ENCODE measurements at places on chromosomes 2 and 18.

GRCh38 chr18:68233018-68233417 lies 481.9 kb downstream of the TMX3 start:
- DNase-seq = no peak

GRCh38 chr2:26568076-26568890 lies 72.9 kb downstream of the CIB4 start:
- no peak for DNase-seq

GRCh38 chr18:79583984-79584401 lies 95.6 kb upstream of the CTDP1 start:
- DNase-seq = no peak

GRCh38 chr2:44948565-44949328 lies 7.2 kb downstream of the SIX3 start:
- DNase-seq = no peak

DNA sequence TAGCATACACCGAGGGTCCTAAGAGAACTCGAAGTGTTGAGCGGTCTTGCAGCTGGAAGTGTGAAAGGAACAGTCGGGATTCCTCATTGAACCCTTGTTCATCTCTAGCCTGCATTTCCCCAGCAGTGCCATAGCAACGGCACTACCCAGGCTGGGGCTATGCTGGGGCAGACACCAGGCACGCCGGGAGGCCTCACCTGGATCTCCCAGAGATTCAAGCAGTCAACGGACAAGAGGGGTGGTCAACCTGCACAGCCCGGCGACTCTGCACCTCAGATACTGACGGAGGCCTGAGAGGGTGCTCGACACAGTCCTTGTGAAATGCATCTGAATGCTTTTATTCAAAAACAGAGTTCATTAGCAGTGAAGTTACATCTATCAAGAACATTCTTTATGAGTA lies 604.2 kb downstream of the GALR1 start:
- DNase-seq = no peak

GRCh38 chr2:61911510-61911909 lies 6.0 kb downstream of the COMMD1 start:
- DNase-seq = peak; percentile 33

DNA sequence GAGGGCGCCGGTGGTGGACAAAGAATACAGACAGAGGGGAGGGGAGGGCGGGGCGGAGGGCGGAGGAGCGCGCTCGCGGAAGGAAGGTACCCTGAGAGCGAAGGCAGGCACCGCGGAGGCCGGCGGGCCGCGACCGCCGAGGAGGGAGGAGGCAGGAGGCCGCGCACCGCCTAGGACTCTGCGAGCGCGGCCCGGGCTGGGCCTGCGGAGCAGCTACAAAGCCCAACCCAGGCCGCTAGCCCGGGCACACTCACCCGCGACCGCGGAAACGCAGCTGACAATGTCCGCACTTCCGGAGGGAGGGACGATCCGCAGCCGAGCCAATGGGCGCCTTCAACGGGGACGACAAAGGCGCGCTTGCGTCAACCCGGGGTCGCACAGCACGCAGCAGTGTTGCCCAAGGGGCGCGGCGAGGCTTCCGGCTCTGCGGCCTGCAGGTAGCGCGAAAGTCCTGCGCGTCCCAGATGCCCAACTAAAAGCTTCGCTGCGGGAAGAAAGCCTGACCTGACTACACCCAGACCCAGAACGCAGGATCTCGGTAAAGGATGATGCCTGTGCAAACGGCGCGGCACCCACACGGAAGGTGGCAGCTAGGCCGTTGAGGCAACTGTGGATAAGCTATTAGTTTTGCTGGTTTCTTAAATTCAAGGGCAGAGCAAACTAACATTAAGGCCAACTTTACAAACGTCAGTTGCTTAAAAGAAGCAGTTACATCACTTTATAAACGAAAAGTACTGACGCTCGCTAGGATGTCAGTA lies at the start of gene C18orf32:
Gene C18orf32 (minus strand): TSS at position 282 of the 758 bp plus-strand sequence. CDS start 3,486 bp downstream, outside the sequence.
- peak; percentile 85 for DNase-seq

DNA sequence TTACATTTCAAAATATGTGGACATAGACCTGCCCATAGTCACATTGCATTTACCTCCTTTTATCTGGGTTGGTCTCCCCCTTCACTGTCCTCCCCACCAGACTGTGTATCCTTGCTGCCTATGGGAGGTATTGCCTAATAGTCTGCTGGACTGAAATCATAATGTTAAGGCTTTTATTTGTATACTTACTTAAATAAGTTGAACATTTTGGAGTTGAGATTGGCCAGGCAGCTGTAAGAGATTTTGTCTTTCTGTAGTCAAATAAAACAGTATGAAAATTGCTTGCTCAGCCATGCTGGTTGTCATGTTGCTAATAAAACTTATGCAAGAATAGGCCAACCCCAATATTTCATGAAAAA lies 280.9 kb downstream of the PTPRM start:
- no peak for DNase-seq

DNA sequence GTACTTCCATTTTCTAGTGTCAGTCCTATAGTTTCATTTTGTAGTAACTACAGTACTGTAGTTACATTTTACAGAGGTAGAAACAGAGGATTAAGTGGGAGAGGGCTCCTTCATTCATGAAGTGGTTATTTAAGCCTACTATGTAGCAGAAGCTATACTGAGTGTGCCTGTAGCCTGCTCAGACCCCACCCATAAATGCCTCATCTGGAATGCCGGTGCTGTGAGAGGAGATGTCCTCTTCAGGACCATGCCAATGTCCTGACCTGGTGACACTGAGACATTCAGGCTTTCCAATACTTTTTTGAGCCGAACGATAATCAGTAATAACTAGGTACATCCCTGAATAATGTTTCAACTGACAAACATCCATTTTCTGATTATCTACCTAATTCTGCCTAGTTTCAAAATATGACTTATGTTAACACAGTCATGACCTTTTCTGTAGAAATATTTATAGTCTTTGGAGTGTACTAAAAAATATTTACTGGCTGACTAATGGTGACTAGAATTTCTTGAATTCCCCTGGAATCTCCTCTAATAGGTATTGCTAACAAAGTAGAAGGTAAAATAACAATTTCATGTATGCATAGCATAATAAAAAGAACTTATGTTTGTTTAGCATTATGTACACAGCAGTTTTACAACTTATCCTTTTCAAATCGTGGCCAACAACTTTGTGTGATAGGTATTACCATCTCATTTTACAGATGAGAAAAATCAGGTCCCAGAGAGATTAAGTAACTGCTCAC lies 10.2 kb upstream of the ARHGAP28 start:
- DNase-seq = no peak

- DNase-seq = peak; percentile 39
These were observed 35.7 kb upstream of the TAF4B start for GRCh38 chr18:26190506-26190905.

- DNase-seq = no peak
These were observed 15.7 kb downstream of the STK39 start for GRCh38 chr2:168231609-168232241.

DNA sequence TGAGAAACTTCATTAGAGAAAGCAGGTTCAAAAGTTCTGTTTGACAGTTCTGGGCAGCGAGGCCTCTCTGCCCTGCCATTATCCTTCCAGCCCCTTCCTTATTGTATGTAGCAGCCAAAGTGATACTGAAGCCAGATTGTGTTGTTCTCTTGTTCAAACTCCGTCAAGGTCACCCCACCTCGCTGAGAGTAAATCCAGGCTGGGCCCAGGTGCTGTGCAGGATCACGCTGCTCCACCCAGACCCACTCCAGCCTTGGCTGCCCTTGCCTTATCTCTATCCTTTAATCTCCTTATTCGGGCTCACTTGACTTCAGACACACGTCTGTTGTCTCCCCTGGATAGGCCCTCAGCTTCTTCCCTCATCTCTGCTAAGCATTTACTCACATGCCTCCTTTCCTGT lies 196.1 kb downstream of the CPS1 start:
- DNase-seq = no peak

- DNase-seq = no peak
These were observed 129.5 kb downstream of the NDUFA10 start for GRCh38 chr2:239895669-239896068.

GRCh38 chr18:34031810-34032209 lies 192.9 kb downstream of the NOL4 start:
- no peak for DNase-seq

- no peak for DNase-seq
These were observed 408.4 kb downstream of the HRH4 start for GRCh38 chr18:24868760-24869237.

DNA sequence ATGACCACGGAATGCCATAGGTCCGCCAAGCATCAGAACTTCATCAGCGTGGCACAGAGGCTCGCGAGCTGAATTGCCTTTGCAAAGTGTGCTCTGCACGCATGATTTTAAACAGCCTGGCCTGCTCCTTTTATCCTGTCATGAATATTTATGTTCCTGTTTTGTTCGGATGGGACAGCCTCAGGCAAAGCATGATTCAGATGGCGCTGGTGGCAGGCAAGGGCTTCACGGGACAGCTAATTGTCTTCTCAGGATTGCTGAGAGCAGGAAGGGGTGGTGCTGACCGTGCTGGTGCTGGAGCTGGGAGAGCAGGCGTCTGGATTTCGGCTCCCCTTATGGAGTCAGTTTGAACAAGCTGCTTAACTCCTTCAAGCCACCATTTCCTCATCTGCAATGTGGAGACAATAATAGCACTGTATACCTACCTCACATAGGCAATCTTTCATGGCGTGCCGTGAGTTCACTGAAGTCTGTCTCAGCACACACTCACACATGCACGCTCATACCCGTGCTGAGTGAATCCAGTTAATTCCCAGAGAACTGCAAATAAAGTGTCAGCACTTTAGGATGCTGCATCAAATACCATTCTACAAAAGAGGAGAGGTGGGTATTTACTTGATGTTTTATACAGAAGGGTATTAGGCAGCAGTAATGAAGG lies 79.7 kb upstream of the APCDD1 start:
- DNase-seq = no peak

- no peak for DNase-seq
These were observed 82.8 kb downstream of the SMAD7 start for GRCh38 chr18:48867978-48868377.

GRCh38 chr2:238169048-238169707 lies 10.4 kb downstream of the ERFE start:
- DNase-seq = peak; percentile 56

DNA sequence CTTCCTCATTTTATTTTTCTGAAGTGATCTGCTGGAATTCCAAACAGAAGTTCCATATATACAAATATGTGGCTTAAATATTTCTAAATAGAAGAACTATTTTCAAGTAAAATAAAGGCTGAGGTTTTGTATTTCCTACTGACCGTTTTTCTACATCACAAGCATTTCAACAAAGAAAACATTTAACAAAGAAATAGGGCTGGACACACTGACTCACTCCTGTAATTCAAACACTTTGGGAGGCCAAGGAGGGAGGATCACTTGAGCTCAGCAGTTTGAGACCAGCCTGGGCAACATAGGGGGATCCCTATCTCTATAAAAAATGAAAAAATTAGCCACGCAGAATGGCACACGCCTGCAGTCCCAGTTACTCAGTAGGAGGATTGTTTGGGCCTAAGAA lies 44.6 kb downstream of the TANK start:
- no peak for DNase-seq

- no peak for DNase-seq
These were observed 58.4 kb downstream of the ZFP36L2 start for GRCh38 chr2:43168016-43168369.

GRCh38 chr2:19073522-19073921 lies 284.9 kb downstream of the OSR1 start:
- DNase-seq = peak; percentile 61

DNA sequence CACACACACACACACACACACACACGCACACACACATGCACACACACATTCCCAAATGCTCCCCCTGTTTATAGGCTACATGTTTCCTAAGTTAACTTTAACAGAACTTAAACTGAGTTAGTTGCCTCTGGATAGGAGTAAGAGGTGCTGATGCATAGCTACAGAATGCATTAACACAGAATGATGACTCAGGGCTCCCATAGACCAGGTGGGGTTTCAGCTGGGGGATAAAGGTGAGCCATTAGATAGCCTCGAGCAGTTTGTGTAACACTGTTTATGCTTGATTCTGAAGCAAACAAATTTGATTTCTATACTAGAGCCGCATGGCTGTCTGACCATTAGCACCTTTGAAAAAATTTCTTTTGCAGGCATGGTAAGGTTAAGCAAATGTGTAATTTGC lies 741.0 kb downstream of the PLCL1 start:
- no peak for DNase-seq

- no peak for DNase-seq
These were observed 6.0 kb downstream of the TTC31 start for GRCh38 chr2:74488643-74489481.

GRCh38 chr2:109476641-109477441 lies 136.9 kb downstream of the SEPTIN10 start:
- no peak for DNase-seq

DNA sequence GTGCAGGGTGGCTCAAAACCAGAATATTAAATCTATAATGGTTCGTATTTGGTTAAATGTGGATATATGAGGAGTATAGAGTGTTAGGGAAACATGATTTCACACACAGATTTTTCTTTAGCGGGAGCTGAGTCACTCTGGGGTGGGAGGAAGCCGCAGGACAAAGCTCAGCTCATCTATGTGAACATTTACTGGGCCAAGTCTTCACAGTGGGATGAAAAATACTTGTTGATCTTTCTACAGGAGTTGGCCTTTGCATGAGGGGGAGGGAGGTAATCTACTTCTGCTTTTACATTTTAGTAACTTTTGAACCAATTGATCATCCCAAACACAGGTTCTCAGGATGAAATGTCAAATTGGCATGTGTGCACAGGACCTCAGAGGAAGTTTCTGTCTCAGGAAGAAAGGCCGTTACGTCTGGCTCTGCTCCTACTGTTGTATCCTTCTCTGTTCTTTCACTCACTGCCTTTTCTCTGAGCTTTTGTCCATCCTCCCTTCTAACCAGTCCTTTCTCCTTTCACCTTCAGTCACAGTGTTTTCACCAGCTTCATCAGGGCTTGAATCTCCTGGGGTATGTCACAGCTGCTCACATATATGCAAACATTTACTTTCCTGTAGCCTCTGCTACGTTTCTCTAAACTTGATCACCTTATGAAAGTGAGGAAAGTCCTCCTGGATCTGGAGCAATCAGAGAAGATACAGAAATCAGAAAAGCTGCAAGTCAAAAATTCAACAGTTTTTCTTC lies 943.3 kb upstream of the FANCL start:
- no peak for DNase-seq

DNA sequence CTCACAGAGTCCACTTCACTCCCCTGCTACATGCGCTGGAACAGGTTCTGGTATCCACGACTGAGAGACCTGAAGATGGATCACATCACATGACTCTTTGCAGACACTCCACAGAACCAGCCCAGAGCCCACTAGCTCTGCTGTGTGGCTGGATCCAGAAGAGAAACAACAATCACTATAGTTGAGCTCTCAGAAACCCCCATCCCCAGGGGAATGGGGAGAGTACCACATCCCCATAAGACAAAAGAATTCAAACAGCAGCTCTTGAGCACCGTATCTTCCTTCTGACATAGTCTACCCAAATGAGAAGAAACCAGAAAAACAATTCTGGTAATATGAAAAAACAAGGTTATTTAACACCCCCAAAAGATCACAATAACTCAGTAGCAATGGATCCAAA lies 76.4 kb downstream of the ZSWIM2 start:
- DNase-seq = no peak

- no peak for DNase-seq
These were observed 18.9 kb upstream of the ASAP2 start for GRCh38 chr2:9187620-9188214.
